Panc1 (cell line): ENCODE measurements at places on chromosomes 13 and 19.

- DNase-seq: no peak
Measured at GRCh38 chr19:11931513-11931912, 6.6 kb downstream of the ZNF700 start.

DNA sequence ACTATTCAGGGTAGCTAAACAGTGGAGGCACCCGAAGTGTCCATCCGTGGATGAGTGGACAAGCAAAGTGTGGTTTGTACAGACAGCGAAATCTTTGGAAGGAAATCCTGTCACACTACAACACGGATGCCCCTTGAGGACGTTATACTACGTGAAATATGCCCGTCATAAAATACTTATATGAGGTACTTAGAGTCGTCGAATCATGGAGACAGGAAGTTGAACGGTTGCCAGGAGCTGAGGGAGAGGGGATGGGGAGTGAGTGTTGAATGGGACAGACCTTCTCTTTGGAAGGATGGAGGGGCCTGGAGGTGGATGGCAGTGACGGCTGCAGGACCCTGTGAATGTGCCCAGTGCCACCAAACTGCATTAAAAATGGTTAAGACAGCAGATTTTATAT is 11.6 kb downstream of the ATP4B start:
- DNase-seq: no peak

- no peak for DNase-seq
Measured at GRCh38 chr19:33644284-33644836, 22.6 kb downstream of the CHST8 start.

DNA sequence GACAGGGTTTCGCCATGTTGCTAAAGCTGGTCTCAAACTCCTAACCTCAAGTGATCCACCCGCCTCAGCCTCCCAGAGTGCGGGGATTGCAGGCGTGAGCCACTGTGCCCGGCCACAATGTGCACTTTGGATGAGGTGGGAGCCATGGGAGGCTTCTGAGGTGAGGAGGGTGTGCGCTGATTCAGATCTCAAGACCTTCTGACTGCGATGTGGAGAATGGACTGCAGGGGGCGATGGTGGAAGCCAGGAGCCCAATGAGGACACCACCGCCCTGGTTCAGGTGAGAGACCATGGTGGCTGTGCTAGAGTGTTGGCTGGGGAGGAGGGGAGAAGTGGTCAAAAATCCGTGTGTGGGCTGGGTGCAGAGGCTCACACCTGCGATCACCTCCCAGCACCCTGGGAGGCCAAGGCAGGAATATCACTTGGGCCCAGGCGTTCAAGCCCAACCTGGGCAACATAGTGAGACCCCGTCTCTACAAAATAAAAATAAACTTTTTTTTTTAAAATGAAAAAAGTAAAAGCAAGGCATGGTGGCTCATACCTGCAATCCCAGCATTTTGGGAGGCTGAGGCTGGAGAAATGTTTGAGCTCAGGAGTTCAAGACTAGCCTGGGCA is 5.6 kb downstream of the INAFM1 start:
- DNase-seq: no peak

DNA sequence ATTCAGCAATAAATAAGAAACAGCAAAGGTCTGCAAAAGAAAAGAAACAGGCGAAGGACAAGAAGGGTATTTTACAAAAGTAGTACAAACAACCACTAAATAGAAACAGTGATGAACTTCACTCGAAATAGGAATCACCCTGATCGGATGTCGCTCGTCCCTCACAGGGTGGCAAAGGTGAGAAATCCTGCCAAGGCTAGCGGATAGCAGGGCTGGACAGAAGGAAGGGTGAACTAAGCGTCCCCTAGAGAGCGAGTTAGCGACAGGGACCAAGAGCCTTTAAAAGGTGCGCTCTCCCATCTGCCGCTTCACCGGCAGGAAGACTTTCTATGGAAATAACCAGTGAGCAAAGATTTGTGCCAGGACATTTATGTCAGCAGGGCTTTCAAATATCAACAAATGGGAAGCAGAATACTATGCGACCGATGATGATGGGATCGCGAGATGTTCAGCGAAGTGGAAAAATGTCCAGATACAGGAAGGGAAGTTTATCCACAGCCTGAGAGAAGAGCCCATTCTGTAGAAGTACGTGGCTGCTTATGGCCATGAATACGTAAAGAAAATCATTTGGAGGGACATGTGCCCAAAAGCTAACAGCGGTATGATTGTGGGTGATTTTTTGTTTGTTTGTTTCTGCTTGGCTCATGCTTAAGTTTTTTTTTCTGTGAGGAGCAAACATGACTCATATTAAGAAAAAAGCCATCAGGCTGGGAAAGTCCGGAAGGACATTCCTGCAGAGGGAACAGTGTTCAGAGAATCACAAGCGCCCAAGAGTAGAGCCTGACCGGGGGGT is 18.9 kb downstream of the ELAVL1 start:
- peak; percentile 52 for DNase-seq

DNA sequence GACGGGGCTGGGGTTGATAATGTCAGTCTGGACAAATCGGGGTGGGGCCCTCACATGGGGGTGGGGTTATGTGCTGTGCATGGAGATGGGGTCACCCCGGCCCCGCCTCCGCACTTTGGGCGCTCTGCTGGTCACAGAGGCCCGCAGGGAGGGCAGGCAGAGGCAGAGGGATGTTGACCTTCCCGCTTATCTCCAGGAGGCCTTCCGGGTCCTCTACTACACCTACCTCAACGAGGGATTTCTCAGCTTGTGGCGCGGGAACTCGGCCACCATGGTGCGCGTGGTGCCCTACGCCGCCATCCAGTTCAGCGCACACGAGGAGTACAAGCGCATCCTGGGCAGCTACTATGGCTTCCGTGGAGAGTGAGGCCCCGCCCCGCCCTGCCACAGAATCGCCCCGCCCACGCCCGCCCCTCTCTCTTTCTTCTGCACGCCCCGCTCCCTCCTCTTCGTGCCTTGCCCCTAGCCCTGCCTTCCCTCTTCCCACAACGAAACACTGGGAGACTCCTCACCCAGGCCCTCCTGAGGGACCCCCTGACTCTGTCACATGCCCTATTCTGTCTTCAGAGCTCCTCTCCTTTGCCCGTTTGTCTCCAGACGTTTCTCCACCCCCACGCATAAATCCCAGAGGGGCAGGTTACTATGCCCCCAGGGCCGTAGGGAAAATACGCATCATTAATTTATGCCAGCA is 32.8 kb downstream of the TMEM161A start:
- DNase-seq: no peak

- DNase-seq: no peak
Measured at GRCh38 chr19:18665771-18666202, 17.7 kb upstream of the CRTC1 start.

DNA sequence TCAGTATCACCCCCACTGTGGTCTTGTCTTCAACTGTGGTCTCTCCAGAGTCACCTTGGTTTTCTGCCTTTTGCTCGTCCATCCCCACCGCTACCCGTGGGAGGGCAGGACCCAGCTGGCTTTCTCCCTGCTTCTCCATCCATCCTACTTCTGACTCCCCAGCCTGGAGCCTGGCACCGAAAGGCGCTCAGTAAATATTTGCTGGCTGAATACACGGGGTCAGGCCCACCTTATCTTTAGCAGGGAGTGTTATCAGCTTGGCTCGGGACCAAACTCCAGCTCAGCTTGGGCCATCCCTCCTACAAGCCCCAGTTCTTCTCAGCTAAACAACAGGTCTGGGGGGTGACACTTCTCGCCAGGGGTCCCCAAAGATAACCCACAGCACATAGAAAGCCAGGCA is 62.0 kb upstream of the KLF2 start:
- DNase-seq: no peak

- DNase-seq: no peak
Measured at GRCh38 chr13:28718196-28718542, 601 bp downstream of the SLC46A3 start.

GRCh38 chr13:98450539-98451111 is 126.3 kb downstream of the STK24 start:
- DNase-seq: no peak

DNA sequence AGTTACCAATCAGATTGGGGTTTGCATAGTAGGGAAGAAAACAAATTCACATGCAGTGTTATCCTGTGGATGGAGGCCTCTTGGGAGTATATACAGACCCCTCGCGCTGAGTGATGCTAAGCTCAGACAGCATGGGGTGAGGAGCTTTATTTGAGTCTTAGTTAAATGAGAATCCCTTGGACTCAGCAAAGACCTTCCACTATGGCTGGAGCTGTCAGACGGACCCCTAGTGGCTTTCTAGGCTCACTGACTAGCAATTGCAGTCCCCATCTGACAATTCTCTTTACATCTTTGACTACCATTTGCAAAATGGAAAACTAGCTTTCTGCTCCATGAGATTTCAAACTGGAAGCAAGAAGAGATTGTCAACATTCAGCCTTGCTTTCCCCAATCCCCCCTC is 90.4 kb downstream of the STOML3 start:
- no peak for DNase-seq

GRCh38 chr19:28703400-28703956 is 509.5 kb downstream of the UQCRFS1 start:
- no peak for DNase-seq

DNA sequence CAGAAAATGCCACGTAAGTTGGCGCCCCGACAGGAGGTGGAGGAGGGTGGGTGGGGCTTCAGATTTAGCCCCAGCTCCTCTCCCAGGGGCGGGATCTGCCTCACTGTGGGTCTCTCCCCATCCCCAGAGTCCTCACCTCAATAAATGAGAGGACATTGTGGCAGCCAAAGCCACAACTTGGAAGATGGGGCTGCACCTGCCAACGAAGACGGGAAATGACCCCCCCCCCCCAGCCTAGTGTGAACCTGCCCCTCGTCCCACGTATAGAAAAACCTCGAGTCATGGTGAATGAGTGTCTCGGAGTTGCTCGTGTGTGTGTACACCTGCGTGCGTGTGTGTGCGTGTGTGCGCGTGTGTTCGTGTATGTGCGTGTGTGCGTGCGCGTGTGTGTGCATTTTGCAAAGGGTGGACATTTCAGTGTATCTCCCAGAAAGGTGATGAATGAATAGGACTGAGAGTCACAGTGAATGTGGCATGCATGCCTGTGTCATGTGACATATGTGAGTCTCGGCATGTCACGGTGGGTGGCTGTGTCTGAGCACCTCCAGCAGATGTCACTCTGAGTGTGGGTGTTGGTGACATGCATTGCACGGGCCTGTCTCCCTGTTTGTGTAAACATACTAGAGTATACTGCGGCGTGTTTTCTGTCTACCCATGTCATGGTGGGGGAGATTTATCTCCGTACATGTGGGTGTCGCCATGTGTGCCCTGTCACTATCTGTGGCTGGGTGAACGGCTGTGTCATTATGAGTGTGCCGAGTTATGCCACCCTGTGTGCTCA is 1.5 kb upstream of the TRAPPC5 start:
- no peak for DNase-seq

DNA sequence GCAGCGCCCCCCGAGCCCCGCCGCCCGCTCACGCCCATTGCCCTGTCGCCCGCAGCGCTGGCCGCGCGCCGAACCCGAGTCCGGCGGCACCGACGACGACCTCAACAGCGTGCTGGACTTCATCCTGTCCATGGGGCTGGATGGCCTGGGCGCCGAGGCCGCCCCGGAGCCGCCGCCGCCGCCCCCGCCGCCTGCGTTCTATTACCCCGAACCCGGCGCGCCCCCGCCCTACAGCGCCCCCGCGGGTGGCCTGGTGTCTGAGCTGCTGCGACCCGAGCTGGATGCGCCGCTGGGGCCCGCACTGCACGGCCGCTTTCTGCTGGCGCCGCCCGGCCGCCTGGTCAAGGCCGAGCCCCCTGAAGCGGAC is 518 bp downstream of the KLF2 start:
- no peak for DNase-seq

DNA sequence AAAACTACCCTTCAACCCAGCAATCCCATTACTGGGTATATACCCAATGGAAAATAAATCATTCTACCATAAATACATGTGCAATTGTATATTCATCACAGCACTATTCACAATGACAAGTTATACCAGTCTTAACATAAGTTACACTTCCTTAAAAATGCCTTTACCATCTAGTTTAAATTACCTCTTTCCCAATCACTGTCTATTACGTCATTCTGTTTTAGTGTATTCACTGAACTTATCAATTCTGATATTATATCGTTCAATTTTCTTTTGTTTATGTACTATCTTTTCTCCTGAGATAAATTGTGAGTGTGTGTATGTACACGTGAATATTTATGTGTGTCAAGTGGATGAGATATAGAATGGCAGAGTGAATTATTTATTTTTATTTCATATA is 1416.8 kb downstream of the OLFM4 start:
- DNase-seq: no peak

- no peak for DNase-seq
Measured at GRCh38 chr19:47102346-47103060, 11.1 kb downstream of the ZC3H4 start.

- no peak for DNase-seq
Measured at GRCh38 chr19:34499155-34499834, 17.7 kb downstream of the WTIP start.

DNA sequence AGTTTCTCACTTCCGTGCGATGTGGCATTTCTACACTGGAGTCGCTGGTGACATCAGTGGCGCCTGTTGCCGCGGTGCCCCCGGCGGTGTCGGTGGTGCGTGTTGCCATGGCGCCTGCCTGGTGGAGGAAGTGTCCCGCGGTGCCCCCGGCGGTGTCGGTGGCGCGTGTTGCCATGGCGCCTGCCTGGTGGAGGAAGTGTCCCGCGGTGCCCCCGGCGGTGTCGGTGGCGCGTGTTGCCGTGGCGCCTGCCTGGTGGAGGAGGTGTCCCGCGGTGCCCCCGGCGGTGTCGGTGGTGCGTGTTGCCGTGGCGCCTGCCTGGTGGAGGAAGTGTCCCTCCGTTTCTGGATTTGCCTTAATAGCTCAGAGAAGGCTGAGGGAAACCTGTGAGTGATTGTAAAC is 127.6 kb downstream of the KDM4B start:
- DNase-seq: no peak

GRCh38 chr19:11191273-11191755 is 6.0 kb downstream of the KANK2 start:
- DNase-seq: no peak

DNA sequence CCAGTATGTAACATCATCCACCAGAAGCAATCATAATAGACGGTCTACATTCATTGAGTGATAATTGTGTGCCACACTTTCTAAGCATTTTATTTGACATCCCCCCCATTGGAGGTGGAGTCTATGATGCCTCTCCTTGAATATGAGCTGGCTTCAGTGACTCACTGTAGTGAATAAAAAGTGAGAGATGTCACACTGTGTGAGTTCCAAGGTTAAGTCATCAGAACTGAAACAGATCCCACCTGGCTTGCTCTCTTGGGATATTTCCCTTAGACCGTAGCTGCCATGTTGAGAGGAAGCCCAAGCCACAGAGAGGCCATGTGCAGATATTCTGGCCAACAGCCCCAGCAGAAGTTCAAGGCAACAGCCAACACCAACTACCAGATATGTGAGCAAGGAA is 12.6 kb downstream of the RTBDN start:
- DNase-seq: no peak

DNA sequence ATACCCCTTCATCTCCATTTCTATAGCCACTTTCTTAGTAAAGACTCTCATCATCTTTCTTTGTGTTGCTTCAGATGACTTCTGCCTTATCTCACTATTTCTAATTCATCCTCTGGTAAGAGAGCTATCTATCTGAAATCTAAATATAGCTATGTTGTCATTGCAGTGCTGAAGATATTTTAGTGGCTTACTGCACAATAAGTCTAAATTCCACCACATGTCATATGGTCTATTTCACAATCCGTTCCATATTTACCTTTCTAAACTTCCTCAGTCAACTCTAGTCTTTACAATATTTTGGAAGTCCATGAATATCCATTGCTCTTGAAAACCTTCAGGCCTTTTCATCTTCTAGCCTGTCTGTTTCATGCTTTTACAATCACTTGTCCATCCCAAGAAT is 465.1 kb upstream of the SLC10A2 start:
- DNase-seq: no peak
